ENCODE measurements at places on chromosomes 5 and 9.

GRCh38 chr9:2050236-2050635 lies 35.1 kb downstream of the SMARCA2 start:
- DNase-seq, result no peak

GRCh38 chr5:15789642-15790041 lies 289.7 kb downstream of the FBXL7 start:
- DNase-seq, result no peak

- no peak for DNase-seq
Observed at GRCh38 chr9:106887066-106887465, 24.1 kb downstream of the ZNF462 start.

GRCh38 chr5:95076395-95077185 lies 208.3 kb downstream of the MCTP1 start:
- no peak for DNase-seq

GRCh38 chr5:75886706-75887105 lies 169.5 kb upstream of the POC5 start:
- no peak for DNase-seq

GRCh38 chr5:68500813-68501212 lies 285.3 kb downstream of the PIK3R1 start:
- DNase-seq, result no peak

- no peak for DNase-seq
Observed at GRCh38 chr5:76808141-76808691, 10.6 kb upstream of the F2RL1 start.

- no peak for DNase-seq
Observed at GRCh38 chr5:125550274-125550673, 803.8 kb upstream of the ZNF608 start.

DNA sequence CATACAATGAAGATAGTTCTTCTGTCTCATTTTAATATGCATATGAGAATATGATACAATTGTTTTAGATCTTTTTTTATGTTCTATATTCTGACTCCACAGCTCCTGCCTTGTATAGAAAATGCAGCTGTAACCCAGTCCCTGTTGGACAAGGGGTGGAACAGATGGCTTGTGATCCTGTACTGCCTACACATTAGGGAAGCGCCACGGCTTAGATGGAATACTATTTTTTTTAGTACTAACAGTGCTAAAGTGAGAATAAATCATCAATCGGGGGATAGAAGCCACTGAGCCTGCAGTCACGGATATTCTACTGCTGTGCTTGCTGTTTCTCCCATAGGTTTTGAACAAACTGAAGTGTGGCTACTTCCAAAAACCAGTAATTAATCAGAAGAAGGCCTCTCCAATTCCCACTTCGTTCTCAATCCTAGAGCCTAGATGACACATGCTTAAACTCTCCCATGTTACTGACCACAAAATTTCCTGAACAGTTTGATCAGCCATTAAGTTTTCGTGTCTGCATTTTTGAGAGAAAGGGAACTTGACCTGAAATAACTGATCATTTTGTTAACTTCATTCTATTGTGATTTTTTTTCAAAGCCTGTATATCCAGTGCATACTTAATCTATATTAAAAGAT lies 150.3 kb downstream of the CDH18 start:
- DNase-seq, result no peak

- DNase-seq, result no peak
Observed at GRCh38 chr9:124218987-124219461, 38.7 kb upstream of the NEK6 start.

DNA sequence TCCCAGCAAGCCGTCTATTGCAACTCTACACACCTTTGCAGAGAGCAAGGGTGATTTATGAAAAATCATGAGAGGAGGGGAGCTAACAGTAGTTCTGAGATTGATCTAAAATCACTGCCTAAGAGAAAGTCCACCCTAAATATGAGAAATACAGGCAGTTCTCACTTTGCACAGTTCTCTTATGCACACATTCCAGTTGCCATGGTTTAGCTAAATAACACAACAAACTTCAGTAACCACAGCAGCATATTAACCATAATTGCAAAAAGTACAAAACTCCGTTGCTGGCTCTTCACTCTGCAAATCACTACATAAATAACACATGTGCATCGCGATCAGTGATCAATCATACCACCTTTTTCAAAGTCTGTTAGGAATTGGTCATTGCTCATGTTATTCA lies 31.1 kb downstream of the PGGT1B start:
- no peak for DNase-seq

DNA sequence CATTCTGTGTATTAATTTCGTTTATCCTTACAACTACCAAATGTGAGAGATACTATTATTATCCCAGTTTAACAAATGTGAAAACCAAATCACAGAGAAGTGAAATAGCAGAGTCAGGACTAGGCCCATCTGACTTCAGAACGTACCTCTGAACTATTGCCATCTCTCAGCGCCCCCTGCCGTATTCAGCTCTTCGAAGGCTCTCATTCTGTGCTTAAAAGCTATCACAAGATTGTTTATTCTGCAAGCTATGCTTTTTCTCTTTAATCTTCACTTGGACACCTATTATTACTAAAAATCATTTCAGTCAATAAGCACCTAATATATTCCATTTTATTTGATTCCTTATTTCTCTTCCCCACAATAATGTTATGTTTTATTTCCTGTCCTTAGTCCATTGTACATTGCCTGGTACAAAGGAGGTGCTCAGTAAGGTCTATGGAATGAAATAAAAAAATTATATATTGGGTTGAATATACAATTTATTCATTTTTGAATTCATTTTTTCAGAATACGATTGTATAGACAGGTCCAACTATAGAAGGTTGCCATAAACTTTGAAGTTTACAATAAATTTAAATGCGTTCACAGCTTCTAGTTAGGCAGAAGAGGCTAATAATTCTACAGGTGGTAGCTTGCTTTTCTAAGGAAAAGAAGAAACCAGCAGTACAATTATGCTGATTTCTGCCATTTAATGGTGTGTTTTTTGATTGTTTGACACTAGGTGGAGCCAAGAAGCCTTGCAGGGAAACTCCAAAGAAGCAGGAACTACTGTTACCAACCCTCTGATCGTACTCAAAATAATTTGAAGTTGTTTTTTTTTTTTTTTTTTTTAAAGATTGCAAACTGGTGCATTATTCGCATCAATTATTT lies 202.2 kb upstream of the DMRTA1 start:
- DNase-seq, result no peak

DNA sequence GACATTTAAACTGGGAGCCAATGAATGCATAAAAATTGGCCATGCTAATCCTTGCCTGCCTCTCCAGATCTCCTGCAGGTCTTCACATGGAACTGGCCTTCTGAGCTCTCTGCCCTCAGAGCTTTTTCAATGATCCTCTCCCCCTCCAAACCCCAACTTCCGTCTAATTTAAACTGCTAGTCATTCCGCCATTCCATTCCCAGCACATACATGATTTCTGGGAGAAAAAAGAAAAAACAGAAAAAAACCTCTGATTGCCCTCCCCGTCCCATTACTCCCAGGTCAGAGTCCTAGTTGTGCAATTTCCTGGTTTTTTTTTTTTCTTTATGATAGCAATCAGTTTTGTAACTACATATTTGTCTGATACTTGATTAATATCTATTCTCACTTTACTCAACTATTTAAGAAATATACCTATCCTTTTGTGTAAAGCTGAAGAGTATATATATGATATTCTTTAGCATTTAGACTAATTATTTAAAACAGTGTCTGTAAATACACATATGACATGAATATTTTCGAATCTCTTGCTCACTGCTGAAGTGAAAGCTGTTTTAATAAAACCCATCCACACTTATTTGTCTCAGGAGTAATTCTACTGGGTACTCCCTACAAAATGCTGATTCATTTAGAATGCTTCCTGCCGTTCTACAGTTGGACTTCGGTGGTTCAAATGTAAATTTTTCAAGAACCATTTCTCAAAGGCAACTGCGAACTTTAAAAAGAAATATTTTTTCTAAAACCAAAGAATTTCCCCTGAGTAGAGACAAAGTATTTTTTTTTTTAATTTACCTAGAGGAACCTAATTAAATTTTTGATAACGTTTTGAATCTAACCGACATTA lies 1.6 kb downstream of the HINT1 start:
- DNase-seq, result no peak

GRCh38 chr9:72362680-72363139 lies 2.3 kb downstream of the ZFAND5 start:
- DNase-seq, result peak; percentile 45

DNA sequence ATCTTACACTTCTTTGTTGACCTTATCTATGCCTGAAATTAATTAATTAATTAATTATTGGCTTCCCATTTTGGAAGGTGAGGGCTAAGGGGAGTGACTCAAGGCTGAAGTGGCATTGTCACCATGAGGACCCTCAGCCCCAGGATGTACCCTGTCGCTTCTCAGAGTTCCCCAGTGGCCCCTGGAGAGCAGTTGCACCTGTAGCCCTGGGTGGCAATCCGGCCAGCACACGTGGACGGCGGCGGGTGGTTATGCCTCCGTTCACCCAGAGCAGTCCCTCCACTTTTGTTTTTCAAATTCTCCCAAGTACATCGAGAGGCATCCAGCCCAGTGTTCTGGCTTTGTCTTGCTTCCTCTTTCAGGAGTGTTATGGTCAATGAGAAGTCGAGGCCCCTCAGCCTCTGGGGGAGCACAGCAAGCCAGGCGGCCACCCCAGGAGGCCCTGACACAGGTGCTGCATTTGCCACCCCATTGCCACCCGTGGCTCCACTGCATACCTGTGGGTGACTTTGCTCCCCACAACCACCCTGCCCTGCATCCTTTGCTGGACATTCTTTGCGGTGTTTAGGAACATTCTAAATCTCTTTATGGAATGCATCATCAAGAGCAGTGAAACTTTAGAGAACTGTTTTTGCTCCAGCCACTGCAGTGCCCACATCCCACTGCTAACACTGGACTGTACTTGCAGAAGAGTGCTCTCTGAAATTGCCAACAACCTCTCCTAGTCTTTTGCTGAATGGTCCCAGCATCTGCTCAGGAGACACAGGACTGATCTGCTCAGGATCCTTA lies 11.5 kb upstream of the IRX2 start:
- DNase-seq, result no peak

DNA sequence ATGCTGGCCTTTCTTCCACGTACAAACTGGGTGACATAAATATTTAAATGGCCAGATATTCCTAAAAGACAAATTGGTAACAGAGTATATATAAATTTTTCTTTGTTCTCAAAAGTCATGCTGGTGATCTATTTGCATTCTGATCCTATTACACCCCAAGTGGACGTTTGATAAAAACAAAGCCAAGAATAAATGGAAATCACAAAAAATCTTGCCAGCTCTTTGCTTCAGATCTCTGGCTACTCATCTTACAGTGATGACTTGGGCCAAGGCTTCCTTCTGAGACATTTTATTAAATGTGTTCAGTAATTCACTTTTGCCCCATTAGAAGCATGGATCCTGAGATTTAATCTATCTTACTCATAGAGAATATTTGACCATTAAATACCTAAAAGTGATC lies 444.3 kb upstream of the PIK3R1 start:
- no peak for DNase-seq

GRCh38 chr9:113649054-113649453 lies 185.5 kb downstream of the RGS3 start:
- DNase-seq, result no peak

DNA sequence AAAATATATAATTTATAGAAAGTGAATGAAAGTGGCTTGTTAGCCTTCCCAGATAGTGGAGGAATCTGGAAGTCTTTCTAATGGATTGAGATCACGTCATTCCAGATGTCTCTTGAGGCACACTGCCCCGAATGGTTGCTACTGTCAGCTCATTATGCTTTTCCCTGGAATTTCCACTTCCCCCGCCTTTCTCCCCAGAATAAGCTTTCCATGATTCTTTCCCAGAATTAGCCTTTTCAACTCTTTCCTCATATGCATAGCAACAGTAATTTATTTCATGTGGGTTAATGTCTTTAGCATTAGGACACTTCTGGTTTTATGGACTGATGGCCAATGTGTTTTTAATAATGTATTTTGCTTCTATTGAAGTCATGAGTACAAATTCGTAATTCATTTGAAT lies 81.5 kb downstream of the PALM2AKAP2 start:
- no peak for DNase-seq

GRCh38 chr5:180338001-180338707 lies 15.0 kb downstream of the GFPT2 start:
- no peak for DNase-seq

- DNase-seq, result no peak
Observed at GRCh38 chr9:18338042-18338441, 135.9 kb upstream of the ADAMTSL1 start.

- DNase-seq, result no peak
Observed at GRCh38 chr9:19460243-19460642, 51.4 kb downstream of the ACER2 start.

DNA sequence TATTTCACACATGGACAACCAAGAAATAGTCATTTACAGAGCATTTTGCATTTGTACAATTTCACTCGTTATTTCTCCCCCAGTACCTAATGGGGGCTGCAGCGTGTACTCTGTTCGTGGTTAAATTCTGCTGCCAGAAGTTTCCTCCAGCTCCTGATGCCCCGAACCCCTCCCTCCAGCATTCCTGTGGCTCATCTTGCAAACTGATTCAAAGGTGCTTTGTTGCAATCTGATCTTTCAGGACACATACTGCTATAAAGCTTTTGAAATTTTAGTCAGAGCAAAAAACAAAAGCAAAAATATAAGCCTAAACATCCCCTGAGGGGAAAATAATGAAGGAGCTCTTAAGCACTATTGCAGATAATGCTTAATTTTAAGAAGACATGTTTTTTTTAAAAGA lies 27.7 kb downstream of the UBLCP1 start:
- DNase-seq, result no peak

DNA sequence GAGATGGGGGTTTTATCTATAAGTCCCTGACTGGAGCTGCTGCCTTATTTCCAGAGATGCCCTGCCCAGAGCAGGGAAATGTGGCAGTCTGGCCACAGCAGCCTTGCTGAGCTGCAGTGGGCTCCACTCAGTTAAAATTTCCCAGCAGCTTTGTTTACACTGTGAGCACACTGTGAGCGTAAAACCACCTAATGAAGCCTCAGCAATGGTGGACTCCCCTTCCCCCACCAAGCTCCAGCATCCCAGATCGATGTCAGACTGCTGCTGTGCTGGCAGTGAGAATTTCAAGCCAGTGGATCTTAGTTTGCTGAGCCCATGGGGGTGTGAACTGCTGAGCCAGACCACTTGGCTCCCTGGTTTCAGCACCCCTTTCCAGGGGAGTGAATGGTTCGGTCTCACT lies 208.7 kb upstream of the RAI14 start:
- no peak for DNase-seq

GRCh38 chr9:71498691-71499090 lies 269.6 kb downstream of the CEMIP2 start:
- DNase-seq, result no peak

GRCh38 chr5:984774-985173 lies 23.8 kb upstream of the NKD2 start:
- no peak for DNase-seq

DNA sequence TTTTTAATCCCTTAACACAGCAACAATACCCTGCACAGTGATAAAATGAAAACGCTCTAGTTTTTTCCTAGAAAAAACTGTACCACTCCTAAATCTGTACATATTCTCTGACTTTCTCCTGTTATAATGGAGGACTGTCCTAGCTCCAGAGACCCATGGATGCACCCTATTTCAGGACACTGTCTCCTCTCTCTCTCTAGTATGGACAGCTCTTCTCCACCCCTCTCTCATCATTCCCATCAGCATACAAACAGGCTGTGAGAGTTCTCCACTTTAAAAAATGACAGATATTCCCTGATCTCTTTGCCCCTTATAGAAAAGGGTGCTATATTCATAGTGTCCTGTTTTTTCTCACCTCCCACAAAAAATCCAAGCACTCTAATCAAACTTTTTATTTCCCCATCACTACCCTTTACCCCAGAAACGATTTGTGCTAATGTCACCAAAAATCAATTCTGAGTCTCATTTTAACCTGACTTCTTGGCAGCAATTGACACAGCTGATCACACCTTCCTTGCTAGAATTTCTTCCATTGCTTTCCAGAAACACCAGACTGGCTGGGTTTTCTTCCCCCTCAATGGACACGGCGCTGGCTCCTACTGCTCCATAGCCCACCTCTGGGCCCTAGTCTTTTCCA lies 20.7 kb downstream of the ZNF608 start:
- no peak for DNase-seq

All from stimulated activated CD4-positive, alpha-beta T cell treated with anti-CD3 and anti-CD28 coated beads, Interleukin-4, amount 100 ng/mL, for 4 hours (primary cell).